Naive thymus-derived CD8-positive, alpha-beta T cell (primary cell): ENCODE measurements at places on chromosomes 7 and 10. TPM values are rescaled to one million over a fixed set of nuclear protein-coding genes. Genes with fewer than 3 reads are reported as not detected.

DNA sequence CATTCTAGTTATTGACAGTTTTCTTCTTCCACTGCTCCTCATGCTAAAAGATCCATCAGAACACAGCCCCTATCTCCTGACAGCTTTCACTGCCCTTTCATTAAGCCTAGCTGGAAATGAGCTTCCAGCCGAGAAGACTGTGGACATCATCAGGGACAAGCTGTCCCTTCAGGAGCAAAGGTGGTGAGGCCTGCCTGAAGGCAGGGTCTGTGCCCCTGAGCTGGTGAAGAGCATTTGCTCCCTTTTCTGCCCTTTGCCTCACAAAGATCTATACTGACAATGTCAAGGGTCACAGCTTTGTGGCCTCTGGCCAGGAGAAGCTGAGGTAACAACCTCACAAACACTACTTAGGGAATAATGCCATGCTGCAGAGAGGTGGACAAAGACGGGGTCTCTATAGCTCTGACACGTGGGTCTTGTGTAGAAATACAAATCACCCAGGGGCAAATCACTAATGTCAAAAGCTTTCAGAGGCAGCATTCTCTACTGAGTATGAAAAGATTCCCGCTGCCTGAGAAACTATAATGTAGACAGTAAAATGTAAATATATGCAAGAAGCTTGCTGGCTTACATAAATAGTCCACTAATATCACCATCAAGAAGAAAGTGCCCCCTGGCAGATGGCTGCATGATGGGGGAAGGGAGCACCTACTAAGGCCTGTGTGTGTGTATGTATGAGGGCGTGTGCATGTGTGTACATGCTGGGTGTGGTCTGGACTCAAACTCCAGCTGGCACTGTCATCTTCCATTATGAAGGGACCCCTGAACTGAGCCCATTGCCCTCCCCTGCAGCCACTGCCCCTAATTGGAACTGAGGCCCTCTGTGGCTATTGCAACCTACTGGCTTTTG lies 55.8 kb downstream of the HBP1 start:
- H3K4me3 ChIP-seq: no peak overlapping the region
- DNase-seq: no peak
- peaks cover 35% of the 10 kb centered on the region for H3K36me3 ChIP-seq
- H3K4me1 ChIP-seq: no peaks in the 10 kb centered on the region

- H3K27me3 ChIP-seq: no peaks in the 10 kb centered on the region
- H3K4me3 ChIP-seq: no peak overlapping the region
These were observed 24.6 kb upstream of the IMMP2L start for GRCh38 chr7:111586711-111587409.

- no peaks in the 10 kb centered on the region for H3K4me1 ChIP-seq
- no peaks in the 10 kb centered on the region for H3K27me3 ChIP-seq
- H3K27ac ChIP-seq: no peak overlapping the region
- H3K4me3 ChIP-seq: no peak overlapping the region
- DNase-seq: no peak
These were observed 247.3 kb upstream of the LRRTM3 start for GRCh38 chr10:66678521-66678920.

DNA sequence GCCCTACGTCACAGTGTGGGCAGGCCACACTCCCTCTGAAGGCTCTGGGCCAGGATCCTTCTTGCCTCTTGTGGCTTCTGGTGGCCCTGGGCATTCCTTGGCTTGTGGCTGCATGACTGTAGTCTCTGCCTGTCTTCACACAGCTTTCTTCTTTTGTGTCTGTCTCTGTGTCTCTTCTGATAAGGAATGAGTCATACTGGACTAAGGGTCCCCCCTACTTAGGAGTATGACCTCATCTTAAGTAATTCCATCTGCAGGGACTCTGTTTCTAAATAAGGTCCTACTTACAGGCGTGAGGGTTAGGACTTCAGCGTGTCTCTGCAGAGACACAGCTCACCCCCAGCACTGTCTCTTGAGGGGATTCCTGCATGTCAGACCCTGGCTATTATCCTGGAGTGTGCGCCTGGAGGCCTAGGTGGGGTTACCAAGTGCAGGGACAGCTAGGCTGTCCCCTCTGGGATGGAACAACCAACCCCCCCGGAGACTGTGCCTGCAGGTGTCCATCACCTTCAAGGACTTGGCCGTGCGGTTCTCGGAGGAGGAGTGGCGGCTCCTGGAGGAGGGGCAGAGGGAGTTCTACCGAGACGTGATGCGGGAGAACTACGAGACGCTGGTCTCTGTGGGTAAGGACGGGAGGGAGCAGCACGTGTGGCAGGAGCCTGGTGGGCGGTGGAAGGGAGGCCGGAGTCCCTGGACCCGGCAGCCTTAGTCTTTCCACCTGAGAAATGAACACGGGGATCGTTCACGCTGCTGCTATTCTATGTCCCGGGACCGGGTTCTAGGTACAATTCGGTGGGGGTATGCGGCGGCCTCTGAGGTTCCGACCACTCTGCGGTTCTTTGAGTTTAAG lies 54.1 kb downstream of the ZNF467 start:
- peaks cover 21% of the 10 kb centered on the region for H3K4me1 ChIP-seq
- no peaks in the 10 kb centered on the region for H3K27me3 ChIP-seq
- no peak overlapping the region for H3K27ac ChIP-seq
- no peak overlapping the region for H3K4me3 ChIP-seq
- no peaks in the 10 kb centered on the region for H3K36me3 ChIP-seq

GRCh38 chr10:79018521-79019011 lies 50.2 kb upstream of the ZMIZ1 start:
- DNase-seq: no peak
- peaks cover 7% of the 10 kb centered on the region for H3K36me3 ChIP-seq
- no peaks in the 10 kb centered on the region for H3K27me3 ChIP-seq

DNA sequence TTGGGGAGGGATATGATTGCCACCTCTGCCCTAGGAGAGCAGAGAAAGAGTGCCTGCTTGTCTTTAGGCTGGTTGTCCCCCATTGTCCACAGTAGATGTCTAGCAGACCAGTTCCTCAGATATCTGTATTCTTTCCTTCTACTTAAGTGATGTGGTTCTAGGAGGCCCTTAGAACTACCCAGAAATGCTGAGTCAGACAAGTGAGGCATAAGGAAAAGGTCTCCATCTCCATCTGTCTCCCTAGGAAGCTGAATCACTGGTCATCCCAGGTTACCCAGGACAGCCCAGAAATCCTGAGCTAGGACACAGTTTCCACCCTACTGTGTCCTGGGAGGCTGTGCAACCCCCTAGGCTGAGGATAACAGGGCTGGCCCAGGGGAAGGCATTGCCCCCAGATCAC lies 93.4 kb upstream of the INHBA start:
- no peak for DNase-seq
- H3K4me1 ChIP-seq: no peaks in the 10 kb centered on the region
- H3K36me3 ChIP-seq: no peaks in the 10 kb centered on the region
- peaks cover 1% of the 10 kb centered on the region for H3K27me3 ChIP-seq
- H3K27ac ChIP-seq: no peak overlapping the region

DNA sequence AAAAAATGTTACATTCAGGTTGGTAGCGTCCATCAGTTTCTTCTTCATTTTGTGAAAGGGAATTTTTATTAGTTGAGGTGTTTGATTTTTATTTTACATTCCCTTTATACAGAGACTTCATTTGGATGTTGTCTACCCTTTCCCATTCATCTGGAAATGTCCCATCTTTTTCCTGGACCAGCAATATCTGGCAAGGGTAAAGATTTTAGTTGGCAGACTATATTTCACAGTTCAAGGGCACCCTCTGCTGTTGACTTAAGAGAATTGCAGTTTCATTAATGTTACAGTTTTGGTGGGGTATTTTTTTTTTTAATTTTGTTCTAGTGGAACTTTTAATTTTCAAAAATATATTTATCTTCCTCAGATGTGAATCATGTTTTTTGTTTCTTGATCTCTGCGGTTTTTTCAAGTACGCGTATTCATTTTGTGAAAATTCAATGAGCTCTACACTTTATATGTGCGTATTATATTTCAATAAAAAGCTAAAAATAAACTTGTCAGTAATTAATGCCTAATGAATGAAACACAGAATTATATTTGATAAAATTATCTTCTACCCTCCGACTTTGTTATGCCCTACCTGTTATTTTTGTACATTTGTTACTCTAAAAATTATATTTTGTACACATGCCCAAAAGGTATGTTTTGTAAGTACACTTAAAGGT lies 97.9 kb upstream of the KLF14 start:
- peaks cover 6% of the 10 kb centered on the region for H3K36me3 ChIP-seq
- no peak overlapping the region for H3K27ac ChIP-seq
- no peaks in the 10 kb centered on the region for H3K27me3 ChIP-seq
- no peaks in the 10 kb centered on the region for H3K4me1 ChIP-seq

GRCh38 chr7:112665709-112666108 lies 124.5 kb downstream of the TMEM168 start:
- H3K27me3 ChIP-seq: peaks cover 7% of the 10 kb centered on the region
- H3K27ac ChIP-seq: no peak overlapping the region
- no peak overlapping the region for H3K4me3 ChIP-seq
- H3K36me3 ChIP-seq: no peaks in the 10 kb centered on the region
- DNase-seq: no peak
- H3K4me1 ChIP-seq: no peaks in the 10 kb centered on the region

BHLHA15 gene
- polyA plus RNA-seq: not detected

SFR1 gene
- 14.4 TPM for polyA plus RNA-seq

ZFAND4 gene
- 28.9 TPM for polyA plus RNA-seq

TRPV5 gene
- polyA plus RNA-seq: not detected

DDIT4 gene
- polyA plus RNA-seq: 189 TPM

PYROXD2 gene
- 3.8 TPM for polyA plus RNA-seq

NRG3 gene
- not detected for polyA plus RNA-seq

SLC13A1 gene
- polyA plus RNA-seq: not detected
